ENCODE measurements at places on chromosomes 6 and 20.

- no peak for DNase-seq
These were observed 126.0 kb downstream of the ADGRB3 start for GRCh38 chr6:68760941-68761676.

GRCh38 chr6:154386848-154387717 is 30.5 kb upstream of the IPCEF1 start:
- DNase-seq: no peak

- DNase-seq: no peak
These were observed 48.8 kb upstream of the KIF25 start for GRCh38 chr6:167948716-167949115.

GRCh38 chr6:100662264-100662663 is 197.5 kb upstream of the SIM1 start:
- no peak for DNase-seq

DNA sequence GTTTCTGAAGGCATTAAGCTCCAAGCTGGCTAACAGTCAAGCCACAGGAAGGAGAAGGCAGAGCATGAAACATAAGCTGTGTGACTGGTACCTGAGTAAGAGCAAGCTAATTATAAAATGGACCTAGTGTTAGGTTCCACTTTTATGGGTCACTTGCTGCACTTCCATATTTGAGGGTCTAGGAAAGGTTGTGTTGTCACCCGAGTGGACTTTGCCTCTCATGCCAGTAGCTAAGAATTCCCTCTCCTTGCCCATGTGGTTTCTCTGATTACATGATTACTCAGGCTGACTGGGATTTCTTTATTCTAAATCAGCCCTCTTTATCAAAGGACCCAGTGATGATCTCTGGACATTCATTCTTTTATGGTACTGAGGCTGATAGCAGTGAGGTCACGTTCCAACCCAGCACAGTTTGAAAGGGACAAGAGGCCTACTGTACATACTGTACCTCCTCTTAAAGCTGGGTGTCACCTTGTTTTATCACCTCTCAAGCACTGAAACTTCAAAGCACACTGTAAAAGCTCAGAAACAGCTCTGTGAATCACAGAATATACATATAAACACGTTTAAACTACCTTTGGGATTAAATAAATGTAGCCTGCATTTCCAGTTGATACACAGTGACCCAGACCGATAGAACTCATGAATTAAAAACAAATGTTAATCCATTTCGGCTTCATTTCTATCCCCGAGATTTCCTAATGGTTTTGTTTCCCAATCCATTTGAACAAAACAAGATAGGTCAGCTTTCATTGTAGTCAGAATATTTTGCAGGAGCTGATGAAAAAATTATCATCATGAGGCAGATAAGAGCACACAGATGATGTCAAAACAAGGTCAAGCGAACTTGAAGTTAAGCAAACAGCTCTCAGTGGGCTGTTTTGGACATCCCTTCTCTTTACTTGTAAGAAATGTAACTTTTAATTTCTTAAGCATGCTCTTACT is 96.5 kb downstream of the ALDH8A1 start:
- DNase-seq: no peak

GRCh38 chr6:13457577-13457976 is 29.8 kb downstream of the GFOD1 start:
- no peak for DNase-seq

GRCh38 chr6:54085541-54085940 is 25.7 kb upstream of the MLIP start:
- DNase-seq: no peak

- DNase-seq: no peak
These were observed 278.2 kb downstream of the TFAP2A start for GRCh38 chr6:10136636-10137035.

DNA sequence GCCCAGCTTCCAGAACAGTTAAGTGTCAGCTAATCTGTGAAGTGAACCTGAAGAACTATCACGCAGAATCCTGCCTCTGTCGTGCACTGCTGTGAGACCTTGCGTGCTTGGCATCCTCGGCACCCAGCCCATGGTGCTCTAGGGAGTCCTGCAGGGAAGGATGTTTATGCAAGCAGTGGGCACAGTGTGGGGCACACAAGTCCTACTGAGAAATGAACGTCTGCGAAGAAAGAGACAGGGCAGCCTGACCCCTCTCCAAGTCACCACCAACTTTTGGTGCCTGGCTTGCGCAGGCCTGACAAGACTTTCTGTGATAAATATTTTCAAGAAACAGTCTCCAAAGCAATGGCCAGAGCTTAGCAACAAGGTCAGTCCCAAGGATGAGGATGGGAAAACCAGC is 68.0 kb downstream of the MYH7B start:
- DNase-seq: no peak

GRCh38 chr6:136773473-136773796 is 18.8 kb downstream of the MAP3K5 start:
- no peak for DNase-seq

DNA sequence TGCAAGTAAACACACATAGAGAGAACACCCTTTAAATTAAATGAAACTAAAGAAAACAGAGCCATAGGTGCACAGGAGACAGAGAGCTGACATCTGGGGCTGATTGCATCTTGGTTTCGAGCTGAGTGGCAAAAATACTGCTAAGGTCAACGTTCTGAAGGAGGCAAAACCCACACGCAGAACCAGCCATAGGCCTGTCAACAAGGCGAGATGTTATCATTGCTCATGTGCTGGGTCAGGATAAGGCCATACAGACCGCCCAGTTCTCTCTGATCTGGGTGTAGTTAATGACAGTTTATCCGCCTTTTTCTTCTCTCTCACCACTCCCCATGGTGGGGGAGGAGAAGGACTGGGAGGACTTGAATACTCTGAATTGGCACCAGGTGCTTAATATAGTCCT is 4.5 kb upstream of the FAM110A start:
- no peak for DNase-seq

GRCh38 chr6:20223141-20223540 is 10.9 kb upstream of the MBOAT1 start:
- no peak for DNase-seq

GRCh38 chr6:42049948-42050296 is 402 bp upstream of the TAF8 start:
- DNase-seq: no peak

DNA sequence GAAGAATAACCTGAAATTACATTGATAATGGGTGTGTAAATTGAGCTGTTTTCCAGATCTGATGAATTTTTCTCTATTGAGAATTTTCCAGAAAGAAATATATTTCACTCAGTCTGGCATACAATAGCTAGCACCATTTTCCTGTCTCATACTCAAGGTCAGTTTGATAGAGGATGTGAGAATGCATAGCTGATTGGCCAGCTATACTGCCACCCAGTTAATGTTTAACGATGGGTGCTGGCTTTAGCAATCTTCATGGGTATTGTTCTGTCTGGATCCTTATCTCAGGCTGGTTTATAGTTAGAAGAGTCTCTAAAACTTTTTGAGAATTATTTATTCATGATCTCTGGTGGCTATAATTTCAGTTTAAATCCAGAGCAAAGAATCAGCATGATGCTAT is 147.4 kb downstream of the HDGFL1 start:
- DNase-seq: no peak

DNA sequence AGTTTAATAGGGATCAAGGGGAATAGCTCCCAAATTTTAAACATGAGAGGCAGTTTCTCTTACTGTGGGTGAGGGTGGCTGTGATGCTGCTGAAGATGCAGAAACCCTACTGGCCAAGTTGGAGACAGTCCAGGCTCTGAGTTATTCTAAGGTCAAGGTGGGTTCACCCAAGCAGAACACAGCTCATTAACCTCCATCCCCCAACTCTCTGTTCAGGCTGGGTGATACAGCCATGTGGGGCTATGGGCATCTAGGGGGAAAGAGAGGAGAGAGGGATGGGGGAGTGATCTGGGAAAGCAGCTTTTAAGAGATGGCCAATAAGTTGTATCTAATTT is 18.9 kb upstream of the TRAM2 start:
- DNase-seq: no peak

- no peak for DNase-seq
These were observed 1.0 kb downstream of the RALGAPA2 start for GRCh38 chr20:20711413-20711812.

- no peak for DNase-seq
These were observed 19.9 kb upstream of the NRN1 start for GRCh38 chr6:6026513-6027205.

- DNase-seq: no peak
These were observed 255.0 kb downstream of the NRN1 start for GRCh38 chr6:5751525-5752390.

- no peak for DNase-seq
These were observed 315.4 kb upstream of the RUNX2 start for GRCh38 chr6:45012687-45013086.

DNA sequence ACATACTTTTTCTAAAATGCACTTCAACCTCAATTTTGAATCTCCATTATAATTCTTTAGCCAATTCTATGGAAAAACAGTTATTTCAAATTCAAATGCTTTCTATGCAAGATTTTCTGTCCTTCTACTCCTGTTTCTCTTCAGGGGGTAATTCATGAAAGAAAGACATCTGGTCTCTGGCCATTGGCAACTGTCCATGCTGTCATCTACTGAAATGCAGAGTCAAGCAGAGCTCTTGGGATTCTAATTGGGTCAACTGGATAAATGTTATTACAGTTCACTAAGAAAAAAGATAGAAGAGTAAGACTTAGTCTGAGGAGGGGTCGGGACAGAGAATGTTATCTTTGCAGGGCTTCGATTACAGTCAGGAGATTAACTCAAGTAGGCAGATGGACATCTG is 22.0 kb upstream of the BMP5 start:
- no peak for DNase-seq

- no peak for DNase-seq
These were observed 177.9 kb downstream of the COL9A1 start for GRCh38 chr6:70124882-70125545.

- DNase-seq: no peak
These were observed 59.0 kb downstream of the THEMIS start for GRCh38 chr6:127841811-127842210.

GRCh38 chr6:140321891-140322290 is 947.4 kb upstream of the CITED2 start:
- DNase-seq: no peak

DNA sequence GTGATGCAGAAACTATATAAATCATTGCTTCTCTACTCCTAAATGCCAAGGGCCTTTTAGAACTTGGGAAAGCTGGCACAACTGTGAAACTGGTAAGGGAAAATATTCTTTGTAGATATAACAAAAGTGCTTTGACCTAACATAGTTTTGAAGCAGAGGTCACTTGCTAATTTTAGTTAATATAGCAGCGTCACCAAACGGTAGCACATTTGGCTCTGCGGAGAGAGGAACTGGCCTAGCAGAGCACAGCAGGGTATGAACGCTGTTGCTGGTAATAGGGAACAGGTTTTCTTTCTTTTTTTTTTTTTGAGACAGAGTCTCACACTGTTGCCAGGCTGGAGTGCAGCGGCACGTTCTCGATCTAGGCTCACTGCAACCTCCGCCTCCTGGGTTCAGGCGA is 67.4 kb downstream of the ECT2L start:
- no peak for DNase-seq

DNA sequence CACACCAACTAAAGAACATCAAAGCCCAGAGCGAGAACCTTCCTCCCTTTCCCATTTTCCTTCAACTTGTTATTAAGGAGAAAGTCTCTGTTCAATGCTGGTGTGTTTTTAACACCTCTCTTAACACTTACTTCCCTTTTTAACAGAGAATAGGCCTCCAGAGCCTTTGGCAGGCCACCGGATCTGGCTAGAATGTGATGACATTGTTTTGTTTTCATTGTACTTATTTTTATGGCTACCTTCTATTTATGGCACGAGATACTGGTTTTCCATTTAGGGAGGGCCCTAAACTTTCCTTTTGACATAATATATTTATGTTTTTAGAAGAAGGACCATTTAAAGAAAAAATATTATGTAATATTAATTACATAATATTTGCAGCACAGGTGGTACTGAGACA is 21.6 kb downstream of the TCF15 start:
- DNase-seq: no peak

- DNase-seq: no peak
These were observed 197.5 kb downstream of the BCKDHB start for GRCh38 chr6:80304014-80304413.

- no peak for DNase-seq
These were observed 142.3 kb downstream of the LY86 start for GRCh38 chr6:6730831-6731230.

DNA sequence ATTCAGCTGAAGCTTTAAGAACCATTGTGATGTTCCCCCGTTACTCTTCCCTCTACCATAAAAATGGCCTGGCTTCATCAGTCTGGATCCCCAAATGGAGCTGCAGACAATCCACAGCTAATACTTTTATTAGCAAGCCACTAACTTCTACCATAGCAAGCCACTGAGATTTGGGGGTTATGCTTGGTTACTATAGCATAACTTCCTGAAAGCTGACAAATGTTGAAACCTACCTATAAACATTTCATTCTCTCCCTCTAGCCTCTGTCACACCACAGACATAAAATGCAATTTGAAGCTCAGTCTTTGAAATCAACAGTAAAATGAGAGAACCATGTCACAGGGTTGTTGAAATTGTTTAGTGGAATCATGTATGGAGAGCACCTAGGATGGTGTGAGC is 3.0 kb upstream of the HTR1E start:
- no peak for DNase-seq

GRCh38 chr20:59074456-59074855 is 31.9 kb upstream of the PRELID3B start:
- no peak for DNase-seq

DNA sequence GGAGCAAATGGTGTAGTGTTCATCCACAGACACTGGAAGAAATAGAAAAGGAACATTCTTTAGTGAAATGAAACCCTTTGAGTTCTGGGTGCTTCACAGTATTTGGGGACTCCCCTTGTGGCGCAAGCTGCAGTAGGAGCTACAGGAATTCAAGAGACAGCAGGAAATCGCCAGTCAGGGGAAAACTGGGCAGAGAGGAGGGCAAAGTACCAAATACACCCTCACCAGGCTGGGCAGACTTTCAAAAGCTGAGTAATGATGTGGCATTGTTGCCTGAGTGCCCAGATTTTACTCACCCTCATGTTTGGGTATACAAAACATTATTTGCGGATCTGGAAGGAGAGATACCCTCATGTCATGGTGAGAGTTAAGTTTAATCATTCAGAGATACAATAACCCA is 97.9 kb downstream of the SOD2 start:
- no peak for DNase-seq
